Fibroblast of skin of right biceps (primary cell): ENCODE measurements at places on chromosomes 12 and 14.

DNA sequence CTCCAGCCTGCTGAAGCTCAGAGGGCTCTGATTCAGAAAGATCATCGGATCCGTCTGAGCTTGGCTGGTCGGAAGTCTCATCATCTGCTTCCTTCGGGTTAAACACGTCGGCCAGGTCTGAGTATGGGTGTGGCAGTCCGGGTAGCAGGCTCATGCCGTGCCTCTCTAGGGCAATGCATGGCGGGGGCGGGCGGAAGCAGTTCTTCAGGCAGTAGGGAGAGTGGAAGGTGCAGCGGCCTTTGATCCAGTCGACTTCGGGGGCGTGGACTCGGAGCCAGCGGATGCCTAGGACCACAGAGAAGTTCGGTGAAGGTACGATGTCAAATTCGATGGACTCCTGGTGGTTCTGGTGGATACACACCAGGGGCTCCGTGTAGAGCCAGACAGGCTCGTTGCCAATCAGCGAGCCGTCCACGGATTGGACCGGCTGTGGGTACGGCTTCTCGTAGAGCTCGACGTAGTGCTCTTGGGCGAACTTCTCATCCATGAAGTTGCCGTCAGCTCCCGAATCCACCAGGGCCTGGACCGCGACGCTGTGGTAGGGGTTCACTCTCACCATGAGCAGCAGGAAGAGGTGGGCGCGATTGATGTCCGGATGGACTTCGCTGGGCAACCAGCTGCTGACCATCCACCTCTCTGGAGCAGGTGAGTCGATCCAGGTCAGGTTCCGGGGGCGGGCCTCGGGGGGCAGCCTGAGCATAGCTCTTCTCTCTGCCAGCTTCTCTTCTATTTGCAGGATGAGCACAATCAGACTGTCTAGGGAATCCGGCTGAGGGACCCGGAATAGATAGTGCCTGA lies 20.3 kb downstream of the RTL1 start:
- no peak for DNase-seq

DNA sequence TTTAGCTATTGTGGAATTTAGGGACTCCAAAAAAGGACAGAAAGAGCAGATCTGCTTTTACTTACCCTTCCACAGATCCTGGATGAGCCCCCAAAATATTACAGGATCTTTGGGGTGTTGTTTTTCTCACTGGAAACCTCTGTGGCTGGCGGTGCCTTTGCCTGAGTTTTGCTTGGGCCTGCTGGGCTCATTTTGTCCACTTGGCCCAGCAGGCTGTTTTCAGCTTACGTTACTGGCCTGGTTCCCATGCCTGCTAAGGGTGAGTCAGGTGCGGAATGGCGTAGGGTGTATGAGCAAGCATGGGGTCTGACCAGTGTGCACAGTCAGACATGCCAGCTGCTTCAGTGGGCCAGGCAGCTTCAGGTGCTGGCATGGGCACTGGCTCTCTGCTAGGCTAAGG lies 45.8 kb downstream of the HSD17B6 start:
- peak; percentile 5 for DNase-seq

DNA sequence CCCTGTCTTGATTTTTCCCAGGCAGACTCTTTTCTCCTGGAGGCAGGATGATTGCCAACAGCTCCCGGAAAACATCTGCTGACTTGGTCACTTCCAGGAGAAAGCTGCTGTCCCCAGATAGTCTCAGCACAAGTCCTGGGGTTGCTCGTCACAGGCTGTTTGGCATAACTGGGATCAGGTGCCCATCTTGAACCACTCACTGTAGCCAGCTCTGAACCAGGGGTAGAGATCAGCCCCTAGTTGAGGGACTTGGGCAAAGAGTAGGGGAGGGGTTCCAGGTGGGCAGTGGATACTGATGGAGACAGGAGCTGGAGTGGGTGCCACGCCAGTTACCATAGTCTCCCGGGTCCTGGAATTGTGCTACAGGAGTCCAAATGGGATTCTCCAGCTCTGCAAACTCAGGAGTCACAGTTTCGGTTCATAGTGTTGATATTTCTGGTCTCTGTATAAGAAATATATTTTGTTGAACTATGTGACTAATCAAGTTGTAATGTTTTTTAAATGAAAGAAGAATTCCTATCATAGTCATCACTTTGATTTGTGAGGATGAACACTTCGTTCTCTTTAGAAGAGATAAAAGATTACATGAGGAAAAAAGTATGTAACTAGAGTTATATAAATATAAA lies 1154.5 kb downstream of the AACS start:
- DNase-seq = peak; percentile 0

DNA sequence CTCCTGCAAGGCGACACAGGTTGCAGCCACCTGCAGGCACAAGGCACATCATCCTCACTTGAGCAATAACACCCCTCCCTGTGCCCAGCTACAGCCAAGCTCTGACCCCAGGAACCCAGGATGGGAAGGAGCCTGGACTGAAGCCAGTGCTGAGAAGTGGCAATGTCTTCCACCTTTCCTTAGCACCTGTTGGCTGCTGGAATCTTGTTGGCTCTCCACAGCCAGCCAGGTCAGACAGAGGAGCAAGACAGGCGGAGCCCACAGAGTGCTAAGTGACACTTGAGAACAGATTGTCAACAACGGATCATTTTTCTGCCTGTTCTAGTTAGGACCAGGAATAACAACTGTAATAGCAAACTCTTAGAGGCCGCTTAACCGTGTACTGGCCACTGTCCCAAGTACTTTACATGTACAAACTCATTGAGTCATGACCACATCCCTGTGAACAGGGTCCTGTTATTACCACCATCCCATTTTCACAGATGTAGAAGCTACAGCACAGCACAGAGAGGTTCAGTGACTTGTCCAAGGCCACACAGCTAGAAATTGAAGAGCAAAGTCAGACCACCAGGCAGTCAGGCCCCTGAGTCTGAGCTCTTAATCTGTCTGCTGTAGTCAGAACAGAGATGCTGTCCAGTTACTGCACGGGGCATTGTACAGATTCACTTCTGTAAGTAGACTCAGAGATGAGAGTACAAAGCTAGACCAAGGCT lies 45.6 kb downstream of the RNFT2 start:
- no peak for DNase-seq

DNA sequence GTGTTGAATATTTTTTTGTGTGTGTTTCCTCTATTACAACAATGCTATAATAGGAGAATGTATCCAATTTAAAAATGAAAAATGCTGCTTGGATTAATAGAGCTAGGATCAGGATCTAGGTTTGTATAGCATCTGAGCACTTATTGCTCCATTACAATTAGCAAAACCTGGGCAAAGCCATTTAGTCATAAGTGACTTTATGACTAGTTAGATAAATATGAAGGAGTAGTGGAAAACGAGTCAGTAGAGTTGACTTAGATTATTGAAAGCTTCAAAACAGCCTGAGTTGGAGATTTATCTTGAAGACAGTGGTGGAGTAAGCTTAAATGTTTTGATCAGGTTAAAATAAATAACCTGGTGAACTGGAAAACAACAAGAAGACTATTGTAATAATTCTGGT lies 2.8 kb downstream of the MED21 start:
- peak; percentile 27 for DNase-seq

DNA sequence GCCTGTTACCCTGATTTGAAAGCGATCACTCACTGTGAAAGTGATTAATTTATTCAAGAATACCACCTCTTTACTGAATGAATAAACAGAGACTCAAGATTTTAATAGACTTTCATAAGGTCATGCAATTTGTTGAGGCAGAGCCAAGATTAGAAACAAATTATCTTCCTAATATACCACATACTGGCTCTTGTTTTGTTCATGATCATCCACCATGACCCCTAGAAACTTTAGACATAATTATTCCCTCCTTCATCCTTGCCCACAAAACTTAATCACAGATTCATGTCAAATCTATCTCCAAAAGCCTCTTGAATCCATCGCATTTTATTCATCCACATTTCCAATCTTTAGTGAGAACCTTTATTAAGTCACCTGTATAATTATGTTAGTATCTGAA lies 152.3 kb downstream of the ATXN7L3B start:
- DNase-seq = no peak

GRCh38 chr12:29582677-29583272 lies 85.3 kb upstream of the OVCH1 start:
- no peak for DNase-seq

GRCh38 chr14:24629521-24629920 lies 4.5 kb downstream of the GZMB start:
- DNase-seq = no peak

- peak; percentile 31 for DNase-seq
Observed at GRCh38 chr14:75399843-75400775, 27.7 kb upstream of the JDP2 start.

DNA sequence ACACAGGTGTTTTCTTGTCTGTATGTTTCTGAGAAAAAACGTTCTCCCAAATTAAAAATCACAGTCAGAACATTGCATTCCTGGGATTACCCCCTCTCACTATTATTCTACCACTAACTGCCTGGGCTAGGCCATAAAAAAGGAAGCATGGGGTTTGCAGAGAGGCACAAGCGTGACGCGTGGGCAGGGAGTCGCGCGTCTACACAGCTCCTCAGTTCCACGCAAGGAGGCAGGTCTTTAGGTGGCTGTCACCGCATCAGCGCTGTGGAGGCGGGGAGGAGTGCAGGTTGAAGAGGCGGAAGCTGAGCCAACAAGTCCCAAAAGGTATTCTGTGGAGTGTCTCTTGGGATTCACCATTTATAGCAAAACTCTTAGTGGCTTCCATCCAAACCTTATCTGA lies 109.9 kb downstream of the RIMBP2 start:
- no peak for DNase-seq

GRCh38 chr14:87908550-87908949 lies 84.4 kb downstream of the GALC start:
- DNase-seq = no peak

DNA sequence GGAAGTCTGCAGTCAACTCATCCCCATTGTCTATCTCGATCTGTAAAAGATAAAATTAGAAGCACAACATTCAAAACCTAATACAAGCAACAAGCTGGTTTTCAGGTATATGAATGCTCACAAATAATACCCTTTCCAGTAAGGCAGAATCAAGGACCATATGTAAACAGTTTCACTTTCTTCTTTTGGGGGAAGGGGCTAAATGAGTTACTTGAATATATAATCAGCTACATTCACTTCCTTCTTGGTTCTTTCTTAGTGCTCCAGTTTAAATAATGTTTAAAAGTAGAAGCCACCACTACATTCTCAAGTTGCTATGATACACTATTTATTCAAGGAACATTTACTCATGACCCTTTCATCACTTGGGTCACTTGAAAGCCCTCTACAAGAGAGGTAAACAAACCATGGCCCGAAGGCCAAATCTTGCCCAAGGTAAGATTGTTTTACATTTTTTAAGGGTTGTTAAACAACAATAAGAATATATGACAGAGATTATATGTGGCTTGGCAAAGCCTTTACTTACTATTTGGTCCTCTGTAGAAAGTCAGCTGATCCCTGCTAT lies 10.3 kb downstream of the TWF1 start:
- DNase-seq = no peak

DNA sequence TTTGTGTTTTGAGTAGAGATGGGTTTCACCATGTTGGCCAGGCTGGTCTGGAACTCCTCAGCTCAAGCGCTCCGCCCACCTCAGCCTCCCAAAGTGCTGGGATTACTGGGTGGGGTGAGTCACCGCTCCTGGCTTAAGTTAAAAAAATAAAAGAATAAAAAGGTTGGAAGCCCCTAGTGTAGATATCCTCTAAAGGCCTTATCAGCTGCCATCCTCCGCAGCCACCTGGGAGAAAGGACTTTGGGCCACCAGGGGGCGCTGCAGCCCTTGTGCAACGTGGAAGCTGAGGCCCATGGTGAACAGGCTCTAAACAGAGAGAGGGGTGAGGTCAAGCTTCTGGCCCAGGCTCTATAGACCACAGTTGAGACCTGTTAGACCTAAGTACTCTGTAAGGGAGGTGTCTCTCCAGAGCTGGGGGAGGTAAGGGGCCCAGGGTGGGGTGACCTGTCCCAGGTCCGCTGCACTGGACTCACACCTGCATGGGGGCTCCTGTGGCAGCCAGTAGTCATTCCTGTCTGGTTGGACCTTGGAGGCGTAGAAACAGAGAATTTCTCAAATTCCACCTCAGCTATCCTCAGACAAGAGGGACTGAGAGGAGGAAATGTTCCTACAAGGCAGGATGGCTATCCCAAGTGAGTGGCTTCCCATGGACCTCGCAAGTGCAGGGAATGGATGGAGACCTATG lies 14.0 kb upstream of the RACGAP1 start:
- peak; percentile 77 for DNase-seq

DNA sequence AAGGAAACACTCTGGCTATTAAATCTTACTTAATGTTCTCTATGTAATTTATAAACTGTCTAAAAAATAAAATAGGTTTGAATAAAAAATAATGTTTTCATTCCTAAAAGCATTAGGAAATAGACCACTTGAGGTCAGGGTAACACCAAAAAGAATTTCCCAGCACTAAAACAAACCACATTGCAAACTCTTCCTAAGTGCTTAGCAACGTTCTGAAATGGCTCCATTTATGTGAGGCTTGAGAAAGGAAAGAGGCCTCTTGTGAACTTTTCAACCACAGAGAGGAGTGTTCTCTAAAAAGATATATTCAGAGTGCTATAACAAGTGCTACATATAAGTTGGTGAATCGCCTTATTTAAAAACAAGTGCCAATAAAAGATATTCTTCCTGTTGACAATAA lies 42.7 kb downstream of the ALX1 start:
- DNase-seq = no peak

DNA sequence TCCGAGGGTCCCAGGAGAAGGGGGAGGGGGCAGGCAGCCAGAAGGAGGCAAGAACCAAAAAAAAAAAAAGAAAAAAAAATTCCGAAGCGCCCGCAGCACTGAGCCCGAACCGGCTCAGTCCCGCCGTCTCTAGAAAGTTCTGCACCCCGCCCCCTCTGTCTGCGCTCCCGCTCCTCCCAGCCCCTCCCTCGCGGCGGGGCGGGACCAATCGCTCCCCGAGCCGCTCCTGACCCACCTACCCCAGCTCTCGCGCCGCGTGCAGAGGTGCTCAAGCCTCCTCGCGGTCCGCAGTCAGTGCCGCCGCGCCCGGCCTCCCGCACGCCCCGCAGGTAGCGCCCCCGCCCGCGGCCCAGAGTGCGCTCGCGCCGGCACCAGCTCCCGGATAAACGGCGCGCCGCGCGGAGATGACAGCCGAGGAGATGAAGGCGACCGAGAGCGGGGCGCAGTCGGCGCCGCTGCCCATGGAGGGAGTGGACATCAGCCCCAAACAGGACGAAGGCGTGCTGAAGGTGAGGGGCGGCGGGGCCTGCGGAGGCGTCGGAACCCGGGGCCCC lies at the start of gene FKBP4:
Gene FKBP4 (plus strand): TSS at position 235 of the 554 bp plus-strand sequence. CDS start 170 bp downstream, at position 405.
- peak; percentile 85 for DNase-seq
